ENCODE measurements at places on chromosomes 12 and 14.

GRCh38 chr12:113133036-113133435 lies 2.5 kb downstream of the RASAL1 start:
- no peak for DNase-seq

- DNase-seq: no peak
Observed at GRCh38 chr12:44433659-44434058, 442.5 kb downstream of the NELL2 start.

DNA sequence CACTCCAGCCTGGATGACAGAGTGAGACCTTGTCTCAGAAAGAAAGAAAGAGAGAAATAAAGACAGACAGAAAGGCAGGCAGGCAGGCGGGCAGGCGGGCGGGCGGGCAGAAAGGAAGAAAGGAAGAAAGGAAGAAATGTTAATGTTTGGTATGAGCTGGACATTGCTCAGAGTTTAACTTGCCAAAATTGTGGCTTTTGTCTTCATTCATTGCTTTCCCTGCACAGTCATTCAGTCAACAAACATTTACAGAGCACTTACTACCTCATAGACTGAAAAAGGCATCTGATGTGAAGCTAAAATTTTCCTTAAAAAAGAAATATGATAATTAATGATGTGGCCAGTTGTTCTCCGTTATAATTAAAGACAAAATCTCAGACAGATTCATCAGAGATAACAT lies 247.1 kb downstream of the SPTSSA start:
- DNase-seq: peak; percentile 9

- peak; percentile 24 for DNase-seq
Observed at GRCh38 chr14:93906341-93907329, 20.5 kb upstream of the FAM181A start.

Measured in MG63 (cell line).